ENCODE measurements at places on chromosomes 5 and 9.

- DNase-seq, result no peak
Observed at GRCh38 chr5:78956901-78957300, 28.2 kb downstream of the ARSB start.

- DNase-seq, result no peak
Observed at GRCh38 chr9:78856781-78857180, 559.9 kb downstream of the PSAT1 start.

GRCh38 chr9:2697492-2697891 is 19.8 kb upstream of the KCNV2 start:
- no peak for DNase-seq

- DNase-seq, result no peak
Observed at GRCh38 chr5:142106061-142106460, 2.5 kb upstream of the NDFIP1 start.

DNA sequence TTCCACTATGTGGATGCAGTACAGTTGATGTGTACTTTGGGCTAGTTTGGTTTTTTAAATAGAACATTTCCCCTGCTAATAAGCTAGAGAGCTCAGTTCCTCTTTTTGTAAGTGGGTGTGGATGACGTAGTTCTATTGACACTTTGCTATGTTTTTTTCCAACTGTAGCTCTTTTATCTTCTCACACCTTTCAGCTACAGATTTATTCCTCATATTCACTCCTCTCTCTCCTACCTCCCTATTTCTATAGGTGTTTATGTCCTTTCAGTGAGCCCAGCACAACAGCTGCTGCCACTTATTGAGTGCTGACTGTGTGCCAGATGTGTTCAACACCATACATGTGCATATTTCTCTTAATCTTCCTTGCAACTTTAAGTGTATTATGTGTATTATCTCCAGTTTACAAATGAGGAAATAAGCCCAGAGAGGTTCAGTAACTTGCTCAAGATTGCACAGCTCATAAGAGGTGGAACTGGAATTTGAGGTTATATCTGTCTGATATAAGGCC is 215.7 kb downstream of the SEMA6A start:
- no peak for DNase-seq

DNA sequence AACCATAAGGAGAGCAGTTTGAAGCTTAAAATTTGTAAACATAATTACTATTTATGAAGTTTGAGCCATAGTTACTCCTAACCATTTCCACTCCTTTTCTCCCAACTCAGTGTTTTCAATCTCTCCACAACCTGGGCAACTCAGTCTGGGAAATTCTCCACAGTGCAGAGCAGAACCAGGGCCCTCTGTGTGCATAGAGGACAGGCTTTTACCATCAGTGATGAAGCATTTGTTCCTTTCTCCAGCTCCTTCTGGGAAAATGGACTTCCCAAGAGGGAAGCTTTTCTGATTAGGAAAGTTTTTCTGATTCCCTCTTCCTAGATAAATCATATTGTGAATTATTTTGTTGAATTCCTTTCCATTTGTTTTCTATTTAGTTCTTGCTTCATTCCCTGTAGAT is 132.3 kb upstream of the MPDZ start:
- DNase-seq, result no peak

- DNase-seq, result peak; percentile 78
Observed at GRCh38 chr5:140145818-140146522, 20.2 kb downstream of the IGIP start.

- DNase-seq, result no peak
Observed at GRCh38 chr9:88697764-88698432, 162.9 kb downstream of the NXNL2 start.

GRCh38 chr5:67338421-67338820 is 141.8 kb upstream of the CD180 start:
- DNase-seq, result no peak

Data from EL (cell line).